ENCODE measurements at places on chromosomes 1 and 21. TPM values are rescaled to one million over a fixed set of nuclear protein-coding genes. Genes with fewer than 3 reads are reported as not detected.
A peak's percentile ranks its signal among the peaks of the same experiment; 100 is the strongest.

DNA sequence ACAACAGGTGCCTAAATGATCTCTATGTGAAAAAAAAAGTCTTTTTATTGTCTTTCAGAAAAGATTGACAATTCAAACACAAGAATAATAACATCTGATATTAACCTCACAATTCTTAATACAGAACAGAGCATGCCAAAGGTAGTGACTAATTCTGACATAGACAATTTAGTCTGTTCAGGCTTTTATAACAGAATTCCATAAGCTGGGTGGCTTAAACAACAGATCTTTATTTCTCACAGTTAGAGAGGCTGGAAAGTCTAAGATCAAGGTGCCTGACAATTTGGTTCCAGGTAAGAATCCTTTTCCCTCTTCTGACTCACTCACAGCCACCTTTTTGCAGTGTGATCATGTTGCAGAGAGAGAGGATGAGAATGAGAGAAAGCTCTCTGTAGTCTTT, 27.0 kb downstream of the DPYD start:
- DNase-seq, result no peak

GRCh38 chr1:28927648-28928313, 13.4 kb downstream of the EPB41 start:
- peak; percentile 3 for DNase-seq

- no peak for DNase-seq
These were observed 54.6 kb downstream of the ZBTB40 start for GRCh38 chr1:22506130-22506692.

DNA sequence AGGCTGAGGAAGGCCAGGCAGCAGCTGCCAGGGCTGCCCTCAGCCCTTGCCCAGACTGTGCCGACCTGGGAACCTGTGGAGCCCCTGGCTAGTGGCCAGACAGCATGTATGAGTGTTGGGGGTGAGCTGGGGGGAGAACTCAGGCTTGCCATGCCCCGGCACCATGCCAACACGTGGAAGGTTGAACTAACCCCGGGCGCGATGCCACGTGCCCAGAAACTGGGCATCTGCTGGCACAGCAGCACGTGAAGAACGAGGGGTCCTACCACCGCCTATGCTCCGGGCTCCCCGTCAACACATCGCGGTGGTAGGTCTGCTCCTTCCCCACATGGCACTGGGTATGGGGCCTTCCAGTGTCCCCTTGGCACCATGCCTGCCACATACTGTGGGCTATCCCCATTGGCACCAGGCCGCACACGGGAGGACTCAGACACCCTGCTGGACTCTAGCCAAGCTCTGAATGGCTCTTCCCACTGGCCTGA, 68.7 kb downstream of the CASZ1 start:
- no peak for DNase-seq

- DNase-seq, result no peak
These were observed 936.7 kb upstream of the TMPRSS15 start for GRCh38 chr21:19340303-19340702.

- DNase-seq, result no peak
These were observed 51.2 kb downstream of the TRAF5 start for GRCh38 chr1:211377539-211378450.

GRCh38 chr1:19066874-19067181, 110.4 kb upstream of the IFFO2 start:
- DNase-seq, result peak; percentile 17

- no peak for DNase-seq
These were observed 218.2 kb downstream of the BRINP3 start for GRCh38 chr1:190259424-190259823.

DNA sequence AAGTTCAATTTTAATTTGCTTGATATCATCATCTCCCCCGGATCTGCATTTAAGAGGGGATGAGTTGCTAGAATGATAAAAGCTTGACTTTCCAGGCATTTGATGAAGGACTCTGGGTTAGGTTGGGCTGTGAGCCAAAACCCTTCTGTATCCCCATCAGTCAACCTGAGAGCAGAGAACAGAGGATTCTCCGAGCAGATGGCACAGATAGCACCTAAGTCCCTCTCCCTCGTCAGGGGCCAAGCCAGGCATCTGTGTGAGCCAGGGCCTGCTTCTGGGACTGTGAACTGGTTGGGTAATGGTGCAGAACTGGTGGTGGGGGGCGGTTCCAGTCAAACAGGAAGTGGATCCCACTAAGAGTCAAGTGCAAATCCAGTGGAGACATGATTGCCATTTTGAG, 205.8 kb downstream of the TNR start:
- DNase-seq, result no peak

GRCh38 chr1:11525516-11525915, 46.6 kb downstream of the DISP3 start:
- no peak for DNase-seq

DNA sequence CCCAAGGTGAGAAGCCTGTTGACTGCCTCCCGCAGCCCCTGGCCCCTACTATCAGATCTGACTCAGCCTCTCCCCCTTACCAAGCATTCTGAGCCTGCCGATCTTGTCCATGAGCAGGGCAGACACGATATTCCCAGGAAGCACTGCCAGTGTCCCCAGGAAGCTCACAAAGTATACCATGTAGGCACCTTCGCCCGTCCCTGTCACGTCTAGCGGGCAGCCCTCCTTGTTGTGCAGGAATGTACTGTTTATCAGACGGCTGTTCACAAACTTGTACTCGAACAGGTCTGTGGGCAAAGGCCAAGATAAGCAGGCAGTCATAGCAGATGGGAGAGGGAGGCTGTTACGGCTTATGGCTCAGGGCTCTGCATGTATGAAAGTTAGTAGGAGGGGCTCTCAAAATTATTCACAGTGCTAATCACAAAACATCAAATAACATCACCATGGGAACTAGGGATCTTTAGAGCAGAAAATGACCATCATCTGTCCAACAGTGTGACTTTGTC, 7.3 kb downstream of the BOLA1 start:
- no peak for DNase-seq

DNA sequence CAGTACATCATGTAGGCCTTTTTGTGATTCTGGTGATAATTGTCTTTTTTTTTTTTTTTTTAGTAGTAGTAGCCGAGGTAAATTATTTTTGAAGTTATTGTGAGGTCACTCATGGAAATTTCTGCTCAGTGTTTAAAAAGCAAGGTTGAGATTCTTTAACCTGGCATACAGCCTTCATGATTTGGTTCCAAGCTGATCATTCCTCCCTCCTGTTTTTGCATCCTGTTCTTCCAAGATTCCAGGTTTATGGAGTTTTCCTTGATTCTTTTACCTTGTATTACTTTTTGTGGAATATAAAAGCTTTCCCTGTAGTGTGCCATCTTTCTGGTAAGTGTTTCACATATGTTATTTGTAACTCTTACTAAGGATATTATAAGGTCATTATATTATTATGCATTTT, 9.1 kb downstream of the ZFYVE9 start:
- no peak for DNase-seq

- DNase-seq, result peak; percentile 93
These were observed 100.7 kb upstream of the TSPAN2 start for GRCh38 chr1:115189814-115190539.

GRCh38 chr1:23913212-23913880, at the start of gene CNR2:
Gene CNR2 (minus strand): TSS chr1:23913362. CDS start chr1:23875617, 37,745 bp downstream.
- DNase-seq, result no peak

GRCh38 chr1:70348399-70349165, 5.9 kb downstream of the ANKRD13C start:
- no peak for DNase-seq

GRCh38 chr1:223242382-223242955, 99.4 kb upstream of the TLR5 start:
- DNase-seq, result peak; percentile 19

- DNase-seq, result peak; percentile 13
These were observed 59.8 kb downstream of the CRB1 start for GRCh38 chr1:197327776-197328364.

DNA sequence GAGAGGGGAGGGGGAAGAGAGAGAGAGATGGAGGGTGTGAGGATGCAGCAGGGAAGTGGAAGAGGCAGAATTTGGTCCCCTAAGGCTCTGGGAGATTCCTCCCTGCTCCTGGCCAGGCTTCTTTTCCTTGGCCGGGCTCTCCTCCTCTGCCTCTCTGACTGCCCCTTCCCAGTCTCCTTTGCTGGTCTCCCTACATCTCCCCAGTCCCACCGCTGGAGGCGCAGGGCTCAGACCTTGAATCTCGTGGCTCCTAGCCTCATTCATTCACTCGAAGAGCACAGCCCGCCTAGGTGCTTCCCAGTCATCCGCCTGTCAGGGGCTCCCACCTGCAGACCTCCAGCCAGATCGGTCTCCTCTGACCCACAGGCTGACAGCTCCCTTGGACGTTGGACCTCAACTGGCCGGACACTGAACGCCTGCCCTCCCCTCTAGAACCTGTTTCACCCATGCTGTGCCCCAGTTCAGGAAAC, 76.5 kb downstream of the VWA5B1 start:
- peak; percentile 49 for DNase-seq

- DNase-seq, result no peak
These were observed 19.0 kb upstream of the CASQ1 start for GRCh38 chr1:160171354-160171753.

- DNase-seq, result no peak
These were observed 13.2 kb downstream of the PODN start for GRCh38 chr1:53075206-53075605.

DNA sequence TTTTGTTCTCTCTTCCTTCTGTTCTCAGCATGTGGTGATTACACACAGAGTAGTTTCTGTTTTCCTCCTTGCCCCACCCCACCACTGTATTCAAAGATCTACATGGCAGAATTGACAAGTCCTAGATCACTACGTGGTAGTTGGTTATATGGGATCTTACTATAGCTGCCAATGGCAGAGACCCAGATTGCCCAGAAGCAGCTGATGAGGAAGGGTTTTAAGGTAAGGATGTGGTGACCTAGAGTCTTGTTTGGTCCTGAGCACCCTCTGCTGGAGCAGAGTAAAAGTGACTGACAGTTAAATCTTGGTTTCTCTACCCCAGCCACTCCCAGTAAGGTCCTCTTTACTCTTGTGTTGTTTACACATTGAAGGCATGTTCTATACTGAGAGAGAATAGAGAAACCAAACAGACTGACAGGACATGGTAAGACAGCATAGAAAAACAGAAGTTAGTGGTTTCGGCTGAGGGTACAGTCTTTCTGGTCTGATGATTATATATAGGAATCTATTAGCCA, 22.8 kb upstream of the STRIP1 start:
- peak; percentile 57 for DNase-seq

- DNase-seq, result no peak
These were observed 5.2 kb downstream of the TSPEAR start for GRCh38 chr21:44706026-44706705.

- no peak for DNase-seq
These were observed 57.8 kb downstream of the LPAR3 start for GRCh38 chr1:84835169-84835568.

The RGS8 gene
- under 0.01 TPM for total RNA-seq

The RNF186 gene
- not detected for total RNA-seq

The KRTAP20-4 gene
- not detected for total RNA-seq

The DIO1 gene
- 0.39 TPM for total RNA-seq

The COL8A2 gene
- total RNA-seq, result 0.88 TPM

The PUSL1 gene
- 15.7 TPM for total RNA-seq

The LCE1B gene
- not detected for total RNA-seq

The NBL1 gene
- 221 TPM for total RNA-seq

The RWDD3 gene
- total RNA-seq, result 25.0 TPM

The ZSCAN20 gene
- 5.5 TPM for total RNA-seq

The MIGA1 gene
- total RNA-seq, result 11.1 TPM

The COP1 gene
- 26.7 TPM for total RNA-seq

The PADI4 gene
- total RNA-seq, result 6.7 TPM

The C4BPA gene
- total RNA-seq, result not detected

The PRAMEF2 gene
- total RNA-seq, result not detected

The MSH4 gene
- 0.10 TPM for total RNA-seq

The RCAN3 gene
- 19.2 TPM for total RNA-seq

Measured in RPMI7951 (cell line).